Naive thymus-derived CD4-positive, alpha-beta T cell (primary cell): ENCODE measurements at places on chromosomes 4 and X.

GRCh38 chr4:132386130-132386529, 763.0 kb upstream of the PCDH10 start:
- DNase-seq: no peak

- DNase-seq: no peak
Observed at GRCh38 chrX:109873983-109874382, 128.9 kb upstream of the TMEM164 start.

GRCh38 chr4:124868495-124868894, 156.0 kb upstream of the ANKRD50 start:
- DNase-seq: no peak

DNA sequence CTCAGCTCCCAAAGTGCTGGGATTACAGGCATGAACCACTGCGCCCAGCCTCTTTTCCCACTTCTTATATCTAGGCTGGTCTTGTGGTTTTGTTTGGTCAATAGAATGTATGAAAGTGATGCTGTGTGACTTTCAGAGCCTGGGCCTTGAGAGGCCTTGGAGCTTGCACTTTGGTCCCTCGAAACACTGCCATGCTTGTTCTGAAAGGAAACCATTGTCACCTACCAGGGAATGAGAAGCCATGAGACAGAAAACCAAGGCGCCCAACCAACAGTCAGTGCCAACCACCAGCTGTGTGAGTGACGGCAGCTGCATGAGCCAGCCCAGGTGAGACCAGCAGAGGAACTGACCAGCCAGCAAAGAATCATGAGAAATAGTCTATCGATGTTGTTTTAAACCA, 57.4 kb downstream of the SCD5 start:
- no peak for DNase-seq

DNA sequence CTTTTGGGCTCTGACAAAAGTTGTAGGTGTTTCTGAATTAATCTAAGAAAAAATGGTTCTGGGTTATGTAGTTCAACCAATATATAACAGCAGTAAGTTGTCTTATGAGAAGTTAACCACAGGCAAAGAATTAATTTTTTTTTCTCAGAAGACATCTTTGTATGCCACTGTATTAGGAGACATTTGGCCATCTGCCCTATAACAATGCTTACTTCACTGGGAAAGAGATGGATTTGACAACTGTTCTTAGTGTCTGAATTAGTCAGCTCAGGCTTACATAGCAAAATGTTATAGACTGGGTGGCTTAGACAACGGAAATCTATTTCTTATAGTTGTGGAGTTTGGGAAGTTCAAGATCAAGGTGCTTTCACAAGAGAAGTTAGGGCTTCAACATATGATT, 508.1 kb downstream of the STIM2 start:
- DNase-seq: no peak

GRCh38 chr4:7427831-7428260, 6.9 kb downstream of the PSAPL1 start:
- DNase-seq: peak; percentile 10

- DNase-seq: no peak
Observed at GRCh38 chrX:9153300-9153699, 119.4 kb upstream of the FAM9B start.

DNA sequence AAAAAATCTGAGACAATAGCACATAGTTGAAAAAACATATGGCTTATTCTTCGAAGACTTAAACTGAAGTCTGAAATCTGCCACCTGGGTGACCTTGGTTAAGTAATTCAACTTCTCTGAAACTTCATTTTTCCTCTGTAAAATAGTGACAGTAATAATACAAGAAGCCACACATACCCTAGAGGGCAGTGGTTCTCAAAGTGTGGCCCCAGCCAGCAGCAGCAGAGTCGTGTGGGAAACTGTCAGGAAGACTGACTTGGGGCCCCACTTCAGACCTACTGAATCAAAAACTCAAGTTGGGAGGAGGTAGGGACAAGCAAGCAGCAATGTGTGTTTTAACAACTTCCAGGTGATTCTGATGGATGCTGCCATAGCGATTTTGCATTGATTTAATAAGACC, 249.9 kb downstream of the HNRNPD start:
- peak; percentile 27 for DNase-seq

- no peak for DNase-seq
Observed at GRCh38 chr4:78032446-78032845, 24.7 kb upstream of the FRAS1 start.

DNA sequence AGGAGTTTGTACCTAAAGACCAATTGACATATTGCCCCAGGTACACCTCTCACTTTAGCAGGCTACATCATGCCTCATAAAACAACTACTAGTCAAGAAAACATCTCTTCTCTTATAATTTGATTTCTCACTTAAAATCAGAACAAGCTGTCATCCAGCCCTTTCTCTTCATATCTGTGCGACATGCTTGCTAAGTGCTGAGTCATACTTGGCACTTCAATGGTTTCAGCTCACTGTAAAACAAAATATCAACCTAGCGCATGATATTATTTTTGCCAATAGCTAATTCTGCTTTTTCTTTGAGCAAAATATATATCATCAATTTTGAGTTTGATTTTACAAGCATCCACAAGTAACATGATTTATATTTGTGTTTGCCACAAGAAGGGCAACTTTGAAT, 27.9 kb upstream of the FUNDC1 start:
- no peak for DNase-seq
